ENCODE measurements at places on chromosomes 16 and 17.

- no peak for DNase-seq
These were observed 16.6 kb downstream of the KRT12 start for GRCh38 chr17:40850293-40850972.

- DNase-seq: no peak
These were observed 2.9 kb upstream of the CPNE7 start for GRCh38 chr16:89572485-89573205.

- no peak for DNase-seq
These were observed 61.8 kb downstream of the TUBD1 start for GRCh38 chr17:59830846-59831486.

- no peak for DNase-seq
These were observed 1.1 kb upstream of the FASN start for GRCh38 chr17:82098939-82099763.

GRCh38 chr17:57441270-57441600 is 184.9 kb downstream of the MSI2 start:
- no peak for DNase-seq

DNA sequence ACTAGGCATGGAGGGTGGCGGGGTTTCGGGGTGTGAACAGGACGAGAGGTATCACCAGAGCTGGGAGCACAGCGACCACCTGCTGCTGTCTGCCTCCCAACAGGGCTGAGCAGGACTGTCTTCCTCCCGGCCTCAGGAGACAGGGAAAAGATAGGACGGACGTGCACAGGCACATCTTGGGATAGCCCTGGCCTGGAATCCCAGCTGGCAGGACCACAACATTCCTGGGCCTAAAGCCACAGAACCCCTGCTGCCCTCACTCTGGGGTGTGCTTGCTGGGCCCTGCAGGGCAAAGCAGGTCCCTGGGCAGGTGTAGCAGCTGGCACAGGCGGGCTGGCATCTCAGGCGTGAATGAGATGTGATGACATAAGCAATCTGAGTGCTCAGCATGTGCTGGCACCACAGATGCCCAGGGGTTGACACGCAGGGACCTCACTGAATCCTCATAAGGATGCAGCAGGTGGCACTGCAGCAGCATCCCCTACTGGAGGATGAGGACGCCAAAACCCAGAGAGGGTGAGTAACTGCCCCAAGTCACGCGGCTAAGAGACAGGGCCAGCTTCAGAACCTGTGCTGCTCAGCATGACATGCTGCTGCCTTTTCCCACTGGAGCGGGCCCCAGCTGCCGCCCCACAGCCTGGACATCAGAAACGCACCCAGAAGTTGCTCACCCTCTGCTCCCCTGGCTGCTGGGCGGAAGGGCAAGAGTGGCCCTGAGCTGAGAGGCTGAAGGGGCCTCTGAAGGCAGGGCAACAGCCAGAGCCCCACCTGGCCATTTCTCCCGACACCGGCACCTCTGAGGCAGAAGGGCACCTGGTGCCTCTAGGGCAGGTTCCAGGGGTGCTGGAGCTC is 7.1 kb downstream of the CORO7 start:
- DNase-seq: no peak

DNA sequence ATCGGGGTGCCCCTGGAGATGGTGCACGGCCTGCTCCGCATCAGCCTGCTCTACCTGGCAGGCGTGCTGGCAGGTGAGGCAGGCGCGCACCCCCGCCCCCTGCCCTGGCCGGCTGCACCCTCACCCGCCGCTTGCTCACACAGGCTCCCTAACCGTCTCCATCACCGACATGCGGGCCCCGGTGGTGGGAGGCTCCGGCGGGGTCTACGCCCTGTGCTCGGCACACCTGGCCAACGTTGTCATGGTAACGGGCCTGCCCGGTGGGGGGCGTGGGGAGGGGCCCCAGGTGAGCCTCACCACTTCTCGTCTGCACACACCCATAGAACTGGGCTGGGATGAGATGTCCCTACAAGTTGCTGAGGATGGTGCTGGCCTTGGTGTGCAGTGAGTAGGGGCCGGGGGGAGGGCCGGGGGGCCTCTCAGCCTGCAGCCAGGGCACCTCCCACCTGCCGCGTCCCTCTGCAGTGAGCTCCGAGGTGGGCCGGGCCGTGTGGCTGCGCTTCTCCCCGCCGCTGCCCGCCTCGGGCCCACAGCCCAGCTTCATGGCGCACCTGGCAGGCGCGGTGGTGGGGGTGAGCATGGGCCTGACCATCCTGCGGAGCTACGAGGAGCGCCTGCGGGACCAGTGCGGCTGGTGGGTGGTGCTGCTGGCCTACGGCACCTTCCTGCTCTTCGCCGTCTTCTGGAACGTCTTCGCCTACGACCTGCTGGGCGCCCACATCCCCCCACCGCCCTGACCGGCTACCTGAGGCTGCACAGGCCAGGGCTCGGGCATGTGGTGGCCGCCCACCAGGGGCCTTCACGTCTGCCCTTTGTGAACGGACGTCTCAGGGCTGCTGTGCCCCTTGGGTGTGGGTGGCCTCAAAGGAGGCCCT is 2.1 kb downstream of the RHBDL1 start:
- no peak for DNase-seq

DNA sequence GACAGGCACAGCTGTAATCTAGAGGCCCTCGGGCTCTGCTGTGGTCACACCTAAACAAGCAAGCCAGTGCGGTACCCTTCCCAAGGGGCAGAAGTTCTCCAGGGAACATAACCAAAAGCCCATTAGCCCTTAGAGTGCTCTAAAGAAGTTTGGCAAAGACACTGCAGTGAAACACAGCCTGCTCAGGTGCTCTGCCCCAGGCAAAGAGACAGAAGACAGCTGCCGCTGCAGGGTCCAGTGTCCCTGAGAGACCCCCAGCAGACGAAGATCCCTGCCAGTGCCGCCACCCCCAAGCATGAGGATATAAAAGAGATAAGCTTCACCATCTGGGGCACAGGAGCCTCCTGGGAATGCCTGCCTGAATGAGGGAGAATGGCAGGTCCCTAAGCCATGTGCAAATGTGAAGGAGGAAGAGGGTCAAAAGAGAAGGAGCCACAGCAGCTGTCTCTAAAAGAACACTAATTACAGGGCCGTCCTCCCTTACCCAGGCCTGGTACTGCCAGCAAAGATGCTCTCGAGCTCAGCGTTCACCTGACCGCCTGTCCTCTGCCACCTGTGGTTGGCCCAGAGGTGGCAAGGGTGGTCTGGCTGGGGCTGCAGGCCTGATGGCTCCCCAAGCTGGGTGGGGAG is 29.7 kb downstream of the CUEDC1 start:
- DNase-seq: no peak

GRCh38 chr17:45837187-45837586 is 7.5 kb upstream of the SPPL2C start:
- DNase-seq: no peak

DNA sequence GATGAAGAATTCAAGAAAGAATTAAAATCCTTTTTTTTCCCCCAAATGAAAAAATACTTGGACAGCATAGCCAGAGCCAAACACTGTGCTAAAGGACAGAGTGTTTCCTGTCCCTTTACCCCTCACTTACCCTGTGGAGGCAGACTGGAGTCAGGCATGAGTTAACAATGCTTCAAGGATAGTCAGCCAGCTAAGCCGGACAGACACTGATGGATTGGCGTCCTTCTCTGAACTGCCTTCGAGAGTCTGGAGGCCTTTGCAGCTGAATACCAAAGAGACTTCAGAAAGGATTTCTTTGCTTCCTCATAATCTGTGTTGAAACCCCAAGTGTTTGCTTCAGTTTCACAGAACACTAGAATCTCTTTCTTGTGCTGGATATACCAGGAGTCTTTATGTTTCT is 4.6 kb downstream of the METTL9 start:
- DNase-seq: no peak

- no peak for DNase-seq
These were observed 5.9 kb downstream of the CLEC19A start for GRCh38 chr16:19291475-19291874.

DNA sequence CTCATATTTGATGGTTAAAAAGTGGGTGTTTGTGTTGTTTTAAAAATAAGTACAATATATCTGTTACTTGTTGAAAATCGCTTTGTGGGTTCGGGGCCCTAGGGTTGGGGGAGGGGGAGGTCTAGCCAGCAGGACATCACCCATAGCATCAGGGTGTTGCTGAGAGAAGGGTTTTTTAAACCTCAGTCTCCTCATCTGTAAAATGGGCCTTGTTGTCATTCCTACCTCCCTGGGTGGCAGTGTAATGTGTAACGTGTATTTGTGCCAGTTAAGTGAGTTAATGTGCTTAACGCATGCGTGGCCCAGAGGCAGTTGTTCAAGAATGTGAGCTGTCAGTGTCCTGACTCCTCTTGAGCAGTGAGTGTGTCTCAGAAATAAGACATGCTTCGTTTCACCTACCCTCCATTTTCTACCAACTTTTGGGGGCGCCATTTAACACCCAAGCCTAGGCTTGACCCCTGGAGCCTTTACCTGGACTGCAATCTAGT is 129.0 kb downstream of the CMIP start:
- no peak for DNase-seq

GRCh38 chr17:2798678-2799077 is 2.4 kb downstream of the RAP1GAP2 start:
- DNase-seq: no peak

- DNase-seq: no peak
These were observed 220.8 kb upstream of the MON1B start for GRCh38 chr16:76970087-76970744.

DNA sequence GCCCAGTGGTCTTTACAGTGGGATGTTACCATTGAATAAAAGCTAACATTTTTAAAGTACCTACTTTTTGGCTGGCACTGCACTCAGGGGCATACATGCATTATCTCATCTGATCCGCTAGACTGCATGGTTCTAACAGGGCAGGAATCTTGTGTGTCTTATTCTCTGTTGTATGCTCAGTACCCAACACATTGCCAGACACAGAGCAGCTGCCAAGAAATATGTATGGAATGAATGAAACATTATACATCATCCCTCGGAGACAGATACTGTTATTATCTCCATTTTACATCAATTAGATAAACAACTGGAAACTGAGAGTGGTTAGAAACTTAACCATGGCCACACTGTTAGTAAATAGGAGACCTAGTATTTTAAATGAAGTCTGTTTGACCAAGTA is 74.1 kb upstream of the CDH11 start:
- no peak for DNase-seq

GRCh38 chr16:81940781-81941560 is 70.3 kb downstream of the SDR42E1 start:
- DNase-seq: peak; percentile 47

DNA sequence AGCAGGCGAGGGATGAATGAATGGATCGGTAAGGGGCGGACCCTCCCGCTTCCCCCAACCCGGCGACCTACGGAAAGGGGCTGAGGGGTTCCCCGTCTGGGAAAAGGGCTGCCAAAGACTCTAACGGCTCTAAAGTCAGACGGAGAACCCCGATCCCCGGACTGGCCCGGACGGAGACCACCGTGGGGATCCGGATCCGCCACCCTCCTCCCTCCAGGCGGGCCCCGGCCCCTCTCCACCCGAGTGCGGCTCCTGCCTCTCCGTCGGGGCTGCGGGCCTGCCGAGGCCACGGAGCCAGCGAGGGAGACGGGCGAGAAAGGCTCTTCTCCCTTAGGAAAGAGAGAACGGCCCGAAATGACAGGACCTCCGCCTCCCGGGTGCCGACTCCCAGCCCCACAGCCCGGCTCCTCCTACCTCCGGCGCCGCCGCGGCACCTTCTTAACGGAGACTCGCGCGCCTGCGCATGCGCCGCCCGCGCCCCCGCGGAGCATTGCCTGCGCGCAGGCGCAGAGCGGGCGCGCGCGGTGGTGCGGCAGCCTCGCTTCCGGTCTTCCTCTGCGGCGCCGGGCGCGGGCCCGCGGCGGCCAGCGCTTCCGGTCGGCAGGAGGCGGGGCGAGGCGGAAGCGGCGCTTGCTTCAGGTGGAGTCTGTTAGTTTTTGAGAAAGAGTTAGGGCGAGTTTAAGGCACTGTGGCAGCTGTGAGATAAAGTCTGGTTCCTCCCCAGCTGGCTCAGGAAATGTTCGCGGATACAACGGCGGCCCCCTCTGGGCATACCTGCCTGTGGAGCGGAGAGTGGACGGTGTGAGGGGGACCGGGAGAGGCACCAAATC is at the start of gene SLX4:
SLX4 (minus strand) TSS at position 461 of the 830 bp plus-strand sequence. CDS start 2,642 bp downstream, outside the sequence.
- DNase-seq: peak; percentile 83

GRCh38 chr17:31448467-31449077 is 57.1 kb downstream of the RAB11FIP4 start:
- peak; percentile 10 for DNase-seq

DNA sequence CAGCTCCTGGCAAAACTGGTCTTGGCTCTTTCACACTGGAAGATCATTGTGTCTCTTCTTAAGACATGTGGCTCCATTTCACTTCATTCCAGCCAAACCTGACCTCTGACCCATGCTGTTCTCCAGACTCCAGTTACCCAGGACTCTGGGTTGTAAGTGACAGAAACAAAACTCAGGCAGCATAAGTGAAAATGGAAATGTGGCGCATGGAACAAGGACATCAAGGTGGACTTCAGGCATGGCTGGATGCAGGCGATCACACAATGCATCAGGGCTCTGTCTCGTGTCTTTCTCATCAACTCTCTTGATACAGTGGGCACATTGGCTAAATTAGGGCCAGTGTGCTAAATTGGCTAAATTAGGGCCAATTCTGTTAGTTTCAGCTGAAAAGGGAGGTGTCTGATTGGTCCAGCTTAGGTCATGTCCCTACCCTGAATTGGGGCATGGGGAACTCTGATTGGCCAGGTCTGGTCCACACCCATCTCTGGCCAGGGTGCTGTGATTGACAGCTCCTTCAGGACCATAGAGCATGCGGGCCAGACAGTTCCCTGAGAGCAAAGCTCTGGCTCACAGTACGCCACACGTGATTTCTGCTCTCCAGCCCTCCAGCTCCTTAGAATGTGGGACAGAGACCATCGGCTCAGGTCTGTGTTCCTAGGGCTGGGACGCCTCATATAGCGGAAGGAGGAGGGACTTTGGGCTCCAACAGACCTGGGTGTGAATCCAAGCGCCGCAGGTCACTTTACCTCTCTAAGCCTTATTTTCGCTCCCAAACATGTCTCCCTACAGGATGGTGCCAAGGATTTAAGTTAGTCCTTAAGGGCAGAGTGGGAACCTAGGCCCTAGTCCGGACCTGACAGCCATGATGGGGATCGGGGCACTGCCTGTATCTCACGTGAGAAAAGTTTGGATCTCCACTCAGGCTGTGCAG is 17.5 kb downstream of the SOCS1 start:
- no peak for DNase-seq

- no peak for DNase-seq
These were observed 59.0 kb upstream of the MED9 start for GRCh38 chr17:17417718-17418181.

DNA sequence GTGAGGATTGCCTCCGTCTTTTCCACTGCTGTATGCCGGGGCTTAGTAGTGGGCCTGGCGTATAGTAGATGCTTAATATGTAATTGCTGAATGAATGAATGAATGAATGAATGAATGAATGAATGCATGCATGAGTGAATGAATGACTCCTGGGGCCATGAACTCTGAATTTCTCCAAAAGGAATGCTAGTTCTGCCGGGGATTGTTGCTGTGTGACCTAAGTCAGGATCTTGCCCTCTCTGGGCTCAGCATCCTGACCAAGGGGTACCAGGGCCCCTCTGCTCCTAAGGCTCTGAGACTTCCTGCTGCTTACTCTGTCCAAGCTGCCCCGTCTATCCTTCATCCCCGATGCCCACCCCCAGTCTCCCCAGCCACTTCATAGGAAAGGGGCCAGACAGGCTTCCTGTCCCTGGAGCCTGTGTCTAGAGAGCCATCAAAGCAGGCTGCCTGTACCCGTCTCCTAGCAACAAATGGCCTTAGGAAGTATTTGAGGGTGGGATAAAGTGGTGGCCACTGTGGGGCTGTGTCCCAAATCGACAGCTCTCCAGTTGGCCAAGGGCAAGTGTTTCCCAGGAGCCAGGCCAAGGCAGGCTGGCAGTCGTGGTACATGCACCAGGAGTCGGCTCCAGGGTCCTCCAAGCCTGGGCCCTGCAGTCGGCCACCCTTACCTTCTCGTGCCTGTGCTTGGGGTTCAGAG is 11.6 kb upstream of the MPRIP start:
- no peak for DNase-seq

Data from GM04504 (cell line).